Thymus (tissue), 14 donors: ENCODE measurements at places on chromosomes 3 and 15.

DNA sequence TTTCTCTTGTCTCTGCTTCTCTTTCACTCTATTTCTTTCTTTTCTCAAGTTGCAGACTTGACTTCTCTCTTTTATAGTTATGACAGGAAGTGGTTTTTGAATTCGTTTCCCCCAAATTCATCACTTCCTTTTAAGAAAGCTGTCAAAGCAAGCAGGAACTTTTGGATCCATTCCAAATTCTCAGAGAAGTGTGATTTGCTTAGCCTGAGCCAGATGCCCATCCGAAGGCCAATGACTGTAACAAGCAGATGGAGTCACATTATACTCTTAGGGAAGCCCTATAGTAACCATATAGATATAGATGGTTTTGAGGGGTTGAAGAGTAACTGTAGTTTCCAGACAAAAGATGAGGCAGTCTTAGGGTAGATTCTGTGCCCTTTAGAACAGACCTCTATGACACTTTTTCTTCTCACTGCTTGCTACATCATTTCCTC lies 592.0 kb upstream of the KCNMB2 start:
- DNase-seq, result peak; percentile 74

DNA sequence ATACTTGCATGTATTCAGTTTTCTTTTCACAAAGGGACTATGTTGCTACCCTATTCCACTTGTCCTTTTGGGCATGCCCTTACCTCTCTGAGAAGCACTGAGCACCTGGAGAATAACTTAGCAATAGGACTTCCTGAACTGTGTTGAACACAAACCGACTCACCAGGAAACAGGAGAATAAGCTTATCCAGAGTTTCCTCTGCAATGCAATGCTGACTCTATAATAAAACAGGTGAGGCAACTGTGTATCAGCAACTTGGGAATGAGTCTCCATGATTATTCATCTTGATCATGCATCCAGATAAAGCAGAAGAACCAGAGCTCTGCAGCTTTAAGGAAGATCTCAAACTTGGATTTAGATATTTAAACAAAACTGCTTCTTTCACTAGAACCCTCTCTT lies 806.5 kb downstream of the IGSF11 start:
- no peak for DNase-seq

GRCh38 chr3:116314476-116314875 lies 130.8 kb downstream of the LSAMP start:
- DNase-seq, result no peak

GRCh38 chr15:38996111-38996631 lies 431.6 kb upstream of the RASGRP1 start:
- no peak for DNase-seq

DNA sequence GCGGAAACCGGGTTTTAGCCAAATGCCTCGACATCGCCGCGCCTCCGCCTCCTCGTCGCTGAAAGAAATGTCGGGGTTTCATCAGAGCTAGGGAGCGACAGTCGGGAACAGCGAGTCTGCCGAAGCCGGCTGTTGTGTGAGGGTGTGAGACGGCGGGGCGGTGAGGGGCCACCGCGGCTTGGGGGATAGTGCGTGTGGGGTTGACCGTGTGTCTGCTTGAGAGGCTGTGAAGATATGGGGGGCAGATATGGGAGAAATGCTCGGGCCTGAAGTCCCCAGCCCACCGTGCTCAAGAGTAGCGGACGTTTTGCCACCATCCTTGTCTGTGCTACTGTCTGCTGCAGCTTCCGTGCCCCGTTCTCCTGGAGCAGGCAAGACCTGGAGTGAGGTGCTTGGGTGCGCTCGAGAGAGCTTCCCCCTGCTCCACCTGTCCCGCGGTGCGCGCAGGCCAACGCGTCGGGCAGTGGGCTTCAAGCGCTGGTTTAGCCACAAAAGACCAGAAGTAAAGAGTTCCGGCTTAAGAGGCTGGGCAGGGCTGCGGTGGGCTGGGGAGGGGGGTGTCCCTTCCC lies 716 bp upstream of the ISLR2 start:
- no peak for DNase-seq

DNA sequence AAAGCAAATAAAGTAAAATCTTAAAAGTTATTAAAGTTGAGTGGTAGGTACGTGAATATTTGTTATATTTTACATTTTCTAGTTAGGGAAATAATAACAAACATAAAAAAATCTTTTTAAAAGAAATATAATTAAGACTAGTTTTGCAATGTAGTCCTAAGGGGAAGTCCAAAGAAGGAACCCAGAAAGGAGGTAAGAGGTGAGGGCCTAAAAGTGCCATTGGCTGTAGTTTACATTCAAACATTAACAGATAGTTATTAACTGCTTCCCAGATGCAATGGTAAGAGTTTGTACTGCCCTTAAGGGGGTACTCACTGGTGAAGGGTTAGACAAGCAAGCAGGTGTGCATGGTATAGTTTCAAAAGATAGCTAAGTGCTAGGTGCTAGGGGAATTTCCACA lies 79.2 kb downstream of the B3GALNT1 start:
- DNase-seq, result no peak

- no peak for DNase-seq
Observed at GRCh38 chr15:36908991-36909390, 191.4 kb downstream of the MEIS2 start.

DNA sequence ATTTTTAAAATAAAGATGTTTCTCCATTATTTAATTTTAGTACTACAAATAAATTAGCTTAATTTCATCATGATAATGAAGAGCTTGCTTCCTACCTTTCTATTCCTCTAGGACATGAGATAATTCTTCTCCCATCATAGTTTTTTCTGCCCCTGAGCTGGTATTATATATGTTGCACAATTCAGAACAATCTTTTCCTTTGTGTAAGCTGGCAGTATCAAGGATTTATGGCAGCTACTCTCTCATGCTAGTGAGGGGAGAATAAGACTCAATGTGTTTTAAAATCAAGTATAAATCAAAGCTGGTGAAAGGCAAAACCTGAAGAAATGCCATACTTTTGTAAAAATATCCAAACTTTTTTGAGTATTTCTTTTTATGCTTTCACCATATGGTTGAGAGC lies 1405.3 kb downstream of the SI start:
- DNase-seq, result no peak

GRCh38 chr3:98903099-98903498 lies 1.6 kb upstream of the DCBLD2 start:
- DNase-seq, result no peak

GRCh38 chr3:75242012-75242735 lies 422.0 kb upstream of the FRG2C start:
- DNase-seq, result no peak

GRCh38 chr3:193347521-193348501 lies 30.7 kb downstream of the ATP13A5 start:
- DNase-seq, result no peak

DNA sequence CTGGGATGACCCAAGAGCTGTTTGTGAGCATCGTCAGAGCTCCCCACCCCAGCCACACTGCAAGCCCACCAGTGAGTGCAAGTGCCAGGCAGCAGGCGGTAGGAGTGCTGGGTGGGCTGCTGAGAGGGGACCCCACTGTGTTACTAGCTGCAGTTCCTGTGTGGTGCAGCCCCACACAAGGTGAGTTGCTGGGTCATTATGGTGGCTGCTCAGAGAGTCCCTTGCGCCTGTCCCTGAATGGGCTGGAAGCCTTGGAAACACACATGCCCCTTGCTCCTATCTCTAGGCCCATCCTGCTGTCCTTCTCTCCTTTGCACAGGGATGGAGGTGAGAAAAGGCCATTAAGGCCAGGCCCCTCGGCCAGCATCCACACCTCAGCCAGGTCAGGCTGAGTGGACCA lies 83.7 kb downstream of the SEC22A start:
- no peak for DNase-seq

- DNase-seq, result no peak
Observed at GRCh38 chr3:160003520-160004128, 15.0 kb downstream of the IL12A start.

GRCh38 chr15:36694574-36694973 lies 115.1 kb downstream of the CDIN1 start:
- DNase-seq, result no peak

GRCh38 chr3:197598404-197598980 lies 42.7 kb upstream of the BDH1 start:
- DNase-seq, result no peak

DNA sequence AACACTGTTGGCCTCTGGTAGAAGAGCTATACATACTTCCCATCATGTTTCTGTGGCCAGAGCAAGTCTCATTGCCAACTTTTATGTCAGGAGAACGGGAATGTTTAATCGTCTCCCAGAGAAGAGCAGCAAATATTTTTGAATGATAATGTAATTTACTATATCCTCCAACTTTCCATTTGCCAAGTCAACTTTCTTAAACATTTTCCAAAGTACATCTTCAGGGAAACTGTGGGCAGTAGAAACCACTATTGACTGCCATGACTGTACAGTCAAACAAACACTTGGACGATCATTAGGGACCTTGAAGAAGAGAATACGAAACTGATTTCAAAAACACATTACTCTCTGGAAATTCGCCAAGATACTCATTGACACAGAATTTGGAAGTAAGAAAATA lies 201.5 kb downstream of the GABRB3 start:
- DNase-seq, result no peak

- DNase-seq, result no peak
Observed at GRCh38 chr3:94524102-94524919, 461.4 kb downstream of the NSUN3 start.

DNA sequence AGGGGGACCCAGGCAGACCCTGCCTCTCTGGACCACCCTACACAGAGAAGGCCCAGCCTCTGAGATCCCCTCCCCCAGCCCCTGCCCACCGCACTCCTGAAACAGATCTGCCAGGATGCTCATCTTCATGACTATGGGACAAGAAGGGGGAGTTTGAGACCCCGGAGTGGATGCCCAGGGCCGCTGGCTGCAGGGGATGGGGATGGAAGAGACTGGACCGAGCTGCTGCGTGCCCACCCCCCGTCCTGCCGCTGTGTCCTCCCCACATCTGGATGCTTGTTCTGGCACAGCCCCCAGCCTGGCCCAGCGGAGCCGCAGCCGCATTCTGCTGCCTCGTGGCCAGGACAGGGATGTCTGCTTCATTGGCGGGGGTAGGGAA lies 30.3 kb upstream of the SEMA3F start:
- no peak for DNase-seq

- DNase-seq, result no peak
Observed at GRCh38 chr3:15924914-15925313, 127.1 kb upstream of the ANKRD28 start.

GRCh38 chr3:48960841-48961413 lies 29.1 kb upstream of the P4HTM start:
- no peak for DNase-seq

DNA sequence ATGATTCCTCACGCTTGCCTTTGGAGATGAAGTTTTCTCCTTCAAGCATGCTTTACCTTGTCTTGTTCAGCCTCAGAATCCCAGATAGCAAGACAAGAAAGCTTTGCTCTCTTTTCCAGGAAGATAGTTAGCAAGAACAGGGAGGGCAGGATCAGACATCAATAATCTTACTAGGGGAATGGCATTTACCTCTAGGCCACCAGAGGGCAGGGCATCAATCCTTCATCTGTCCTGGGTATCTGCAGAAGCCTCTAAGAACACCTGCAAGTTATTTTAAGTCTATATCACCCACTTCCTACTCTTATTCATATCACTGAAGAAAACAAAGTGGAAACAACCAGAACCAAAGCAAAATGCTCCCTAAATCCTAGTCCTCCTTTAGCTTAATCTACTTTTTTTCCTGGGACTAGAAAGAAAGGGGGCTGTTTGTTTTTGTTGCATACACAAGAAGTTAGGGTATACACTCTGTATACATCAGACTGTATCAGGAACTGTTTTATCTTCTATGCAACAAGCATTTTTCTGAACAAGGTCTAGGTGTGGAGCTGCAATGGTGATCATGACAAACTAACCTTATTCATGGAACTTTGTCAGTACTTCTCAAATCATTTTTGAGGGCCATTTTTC lies 862.5 kb downstream of the CADM2 start:
- DNase-seq, result no peak

DNA sequence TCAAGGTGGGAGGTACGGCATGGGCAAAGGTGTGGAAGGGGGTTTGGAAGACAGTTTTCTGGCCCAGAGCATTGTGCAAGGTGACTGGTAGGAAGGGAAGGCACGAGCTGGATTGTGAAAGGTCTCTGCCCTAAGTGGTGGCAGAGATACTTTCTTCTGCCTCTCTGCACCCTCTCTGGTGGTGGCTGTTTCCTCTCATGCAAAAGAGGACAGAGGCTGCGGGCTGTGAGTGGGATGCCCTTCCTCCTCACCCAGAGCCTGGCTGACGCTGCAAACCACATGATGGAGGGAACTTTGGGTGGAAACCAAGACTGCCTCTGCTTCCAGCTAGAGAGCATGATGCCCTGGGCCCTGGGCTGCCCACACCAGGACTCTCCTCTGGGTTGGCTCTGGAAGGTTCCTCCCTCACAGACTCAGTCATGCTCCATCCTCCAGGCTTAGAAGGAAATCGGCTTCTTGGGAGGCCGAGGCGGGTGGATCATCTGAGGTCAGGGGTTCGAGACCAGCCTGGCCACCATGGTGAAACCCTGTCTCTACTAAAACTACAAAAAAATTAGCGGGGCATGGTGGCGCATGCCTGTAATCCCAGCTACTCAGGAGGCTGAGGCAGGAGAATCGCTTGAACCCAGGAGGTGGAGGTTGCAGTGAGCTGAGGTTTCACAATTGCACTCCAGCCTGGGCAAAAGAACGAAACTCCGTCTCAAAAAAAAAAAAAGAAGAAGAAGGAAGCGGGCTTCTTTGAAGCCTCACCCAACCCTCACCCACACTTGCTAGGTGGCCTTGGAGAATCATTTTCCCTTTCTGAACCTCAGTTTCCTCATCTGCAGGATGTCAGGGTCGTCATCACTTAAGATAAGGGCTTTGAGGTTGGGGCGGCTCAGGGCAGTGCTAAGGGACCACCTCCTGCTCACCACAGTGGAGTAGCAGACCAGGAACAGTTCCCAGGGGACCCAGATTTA lies 8.3 kb downstream of the PSTPIP1 start:
- peak; percentile 81 for DNase-seq

DNA sequence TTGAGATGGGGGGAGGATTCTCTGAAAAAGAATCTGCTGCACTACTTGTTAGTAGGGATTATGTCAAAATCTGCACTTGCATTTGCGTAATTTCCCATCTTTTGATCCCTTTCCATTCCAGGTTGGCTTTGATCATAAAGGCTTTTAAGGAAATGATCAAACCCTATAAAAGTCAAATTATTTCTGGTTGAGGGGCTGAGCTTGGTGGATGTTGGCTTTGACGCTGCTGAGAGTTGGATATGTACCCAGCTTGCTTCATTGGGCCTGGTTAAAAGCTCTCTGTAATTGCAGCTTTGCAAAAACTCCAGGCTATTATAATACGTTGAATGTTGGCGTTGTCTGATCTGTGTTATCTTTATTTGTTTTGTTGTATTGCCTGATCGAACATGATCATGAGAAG lies 12.0 kb downstream of the LRRC3B start:
- no peak for DNase-seq

GRCh38 chr3:58077596-58078285 lies 69.5 kb downstream of the FLNB start:
- no peak for DNase-seq

- DNase-seq, result no peak
Observed at GRCh38 chr15:57281321-57281720, 95.0 kb upstream of the CGNL1 start.

DNA sequence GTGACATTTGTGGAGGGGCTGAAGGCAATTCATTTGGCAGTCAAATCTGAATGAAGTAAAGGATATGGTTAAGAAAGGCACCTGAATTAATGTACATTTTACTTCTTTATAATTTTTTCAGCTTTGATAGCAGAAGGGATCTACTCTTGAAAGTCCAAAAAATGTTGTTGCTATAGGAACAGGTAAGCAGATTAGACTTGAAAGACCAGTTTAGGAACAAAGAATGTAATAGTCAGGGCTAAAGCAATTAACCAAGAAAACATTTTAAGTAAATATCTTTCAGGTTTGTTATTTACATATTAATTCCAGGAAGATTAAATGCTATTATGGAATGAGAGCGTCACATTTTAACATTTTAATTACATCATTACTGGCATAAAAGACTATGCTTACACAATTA lies 1.1 kb downstream of the ATP13A4 start:
- DNase-seq, result no peak
